IgD-negative memory B cell (primary cell): ENCODE measurements at places on chromosomes 7 and 10. TPM values are rescaled to one million over a fixed set of nuclear protein-coding genes. Genes with fewer than 3 reads are reported as not detected.

NACAD gene
- not detected for polyA plus RNA-seq

INMT gene
- not detected for polyA plus RNA-seq

AGAP5 gene
- polyA plus RNA-seq: 0.99 TPM

LZTS2 gene
- 17.5 TPM for polyA plus RNA-seq

OPN1SW gene
- polyA plus RNA-seq: not detected

CALHM3 gene
- polyA plus RNA-seq: not detected

PTPRZ1 gene
- not detected for polyA plus RNA-seq

LIPJ gene
- polyA plus RNA-seq: not detected

GIMAP7 gene
- polyA plus RNA-seq: 24.1 TPM

TMEM26 gene
- polyA plus RNA-seq: not detected

STEAP2 gene
- not detected for polyA plus RNA-seq

COMTD1 gene
- polyA plus RNA-seq: 8.5 TPM

FFAR4 gene
- not detected for polyA plus RNA-seq

HMX3 gene
- not detected for polyA plus RNA-seq

HPS6 gene
- 21.9 TPM for polyA plus RNA-seq

LIPM gene
- not detected for polyA plus RNA-seq

STMP1 gene
- 43.7 TPM for polyA plus RNA-seq

TWIST1 gene
- not detected for polyA plus RNA-seq

CNNM1 gene
- not detected for polyA plus RNA-seq

GIMAP4 gene
- 16.2 TPM for polyA plus RNA-seq

FRMD4A gene
- polyA plus RNA-seq: 1.7 TPM

NKX2-3 gene
- polyA plus RNA-seq: not detected

POT1 gene
- polyA plus RNA-seq: 18.6 TPM

TECTB gene
- not detected for polyA plus RNA-seq

ACSL5 gene
- polyA plus RNA-seq: 52.3 TPM

MEOX2 gene
- not detected for polyA plus RNA-seq

HMX2 gene
- polyA plus RNA-seq: not detected

TUBAL3 gene
- polyA plus RNA-seq: not detected

GRID2IP gene
- polyA plus RNA-seq: 0.09 TPM

SLC29A4 gene
- not detected for polyA plus RNA-seq

KLF6 gene
- polyA plus RNA-seq: 1,101 TPM
